ENCODE measurements at places on chromosomes 1 and 21.

DNA sequence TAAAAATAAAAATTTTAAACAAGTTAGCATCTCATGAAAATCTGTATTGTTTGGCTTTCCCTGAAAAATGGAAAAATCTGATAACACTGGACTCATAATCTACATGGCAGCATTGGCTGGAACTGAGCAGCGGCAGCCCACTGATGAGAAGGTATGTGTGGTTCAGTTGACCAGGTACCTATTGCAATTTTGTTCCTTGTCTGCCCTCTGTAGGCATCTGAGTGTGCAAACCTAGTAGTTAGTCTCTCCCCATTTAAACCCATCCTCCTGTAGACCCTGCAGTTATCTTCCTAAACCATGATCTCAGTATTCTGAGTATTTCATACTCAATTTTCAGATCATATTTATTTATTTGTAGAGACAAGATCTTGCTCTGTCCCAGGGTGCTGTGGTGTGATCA, 59.4 kb upstream of the SERBP1 start:
- DNase-seq, result peak; percentile 23

GRCh38 chr1:19034721-19035120, 78.2 kb upstream of the IFFO2 start:
- DNase-seq, result no peak

DNA sequence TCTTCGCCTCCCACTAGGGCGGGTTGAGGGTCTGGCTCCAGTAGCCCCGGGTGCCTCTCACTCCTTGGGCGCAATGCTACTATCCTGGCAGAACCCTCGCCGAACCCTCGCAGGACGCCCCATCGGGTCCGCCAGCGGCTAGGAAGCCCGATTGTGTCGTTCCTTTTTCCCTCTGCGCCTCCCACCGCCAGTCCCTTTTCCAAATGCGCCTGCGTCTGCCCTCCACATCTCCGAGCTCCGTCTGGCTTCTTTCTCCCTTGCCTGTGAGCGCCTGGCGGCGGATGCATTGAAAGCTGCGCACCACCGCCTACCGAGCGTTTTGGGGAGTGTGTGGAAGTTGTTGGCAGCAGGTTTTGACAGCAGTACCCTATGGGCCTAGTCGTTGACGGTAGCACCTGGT, 1.0 kb upstream of the DIRAS3 start:
- no peak for DNase-seq

DNA sequence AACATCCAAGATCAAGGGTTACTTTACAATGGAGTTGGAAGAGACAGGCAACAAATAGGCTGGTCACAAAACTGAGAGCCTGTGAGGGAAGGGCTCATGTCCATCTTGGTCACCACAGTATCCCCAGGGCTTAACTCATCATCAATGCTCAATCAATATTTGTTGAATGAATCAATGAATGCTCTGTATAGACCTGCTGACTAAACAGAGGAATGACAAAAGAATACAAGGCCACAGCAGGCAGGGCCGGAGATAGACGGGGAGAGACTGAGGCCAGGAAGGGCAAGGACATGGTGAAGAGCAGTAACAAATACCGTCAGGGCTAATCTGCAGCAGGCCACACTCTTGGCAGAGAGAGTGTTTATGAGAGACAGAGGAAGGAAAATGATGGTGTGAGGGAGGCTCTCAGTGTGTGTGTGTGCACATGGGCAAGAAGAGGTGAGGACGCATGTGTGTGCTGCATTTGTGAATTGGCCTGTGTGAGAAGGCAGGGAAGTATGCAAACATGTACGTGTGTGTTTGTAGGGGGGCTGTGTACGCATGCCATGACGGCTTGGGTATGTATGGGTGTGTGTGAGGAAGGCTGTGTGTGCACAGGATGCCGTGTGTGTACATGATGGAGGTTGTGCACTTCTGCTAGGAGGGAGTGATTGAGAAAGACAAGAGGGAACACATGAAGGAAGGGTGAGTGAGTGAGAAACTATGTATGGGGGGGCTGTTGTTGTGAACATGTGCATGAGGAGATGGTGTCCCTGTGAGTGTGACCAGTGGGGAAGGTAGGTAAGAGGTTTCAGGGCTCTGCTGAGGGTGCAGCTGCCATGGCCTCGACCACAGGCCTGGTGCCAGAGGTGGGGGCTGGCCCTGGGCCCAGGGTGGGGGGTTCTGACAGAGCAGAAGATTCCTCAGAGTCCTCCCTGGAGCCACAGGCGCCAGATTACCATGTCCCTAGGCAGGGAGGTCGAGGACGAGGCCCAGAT, 15.4 kb downstream of the AHDC1 start:
- DNase-seq, result no peak

DNA sequence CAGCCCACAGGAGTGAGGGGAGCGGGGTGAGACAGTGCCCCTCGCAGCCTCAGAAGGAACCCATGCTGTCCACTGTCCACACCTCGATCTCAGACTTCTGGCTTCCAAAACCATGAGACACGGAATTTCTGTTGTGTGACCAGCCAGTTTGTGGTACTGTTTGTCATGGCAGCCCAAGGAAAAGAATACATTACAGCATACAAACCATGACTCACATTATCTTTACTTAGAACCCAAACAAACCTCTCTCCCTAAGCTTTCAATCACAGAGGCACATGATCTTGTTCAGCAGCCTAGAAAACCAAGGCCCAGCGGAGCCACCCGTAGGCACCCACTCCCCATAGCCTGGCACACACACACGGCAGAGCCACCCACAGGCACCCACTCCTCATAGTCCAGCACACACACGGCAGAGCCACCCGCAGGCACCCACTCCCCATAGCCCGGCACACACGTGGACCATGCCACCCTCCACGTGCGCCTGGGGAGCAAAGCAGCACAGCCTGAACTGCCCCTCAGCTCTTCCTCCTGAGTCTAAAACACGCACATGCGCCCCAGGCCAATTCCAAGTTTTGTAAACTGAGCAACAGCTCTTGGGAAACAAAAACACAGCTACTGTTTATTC, 458 bp upstream of the KRTAP10-4 start:
- no peak for DNase-seq
